Psoas muscle (tissue), 8 donors: ENCODE measurements at places on chromosomes 13 and 19. TPM values are rescaled to one million over a fixed set of nuclear protein-coding genes. Genes with fewer than 3 reads are reported as not detected.

MUC16 gene
- not detected for total RNA-seq

DIRAS1 gene
- total RNA-seq: 1.8 TPM

CGB3 gene
- total RNA-seq: not detected

DNA sequence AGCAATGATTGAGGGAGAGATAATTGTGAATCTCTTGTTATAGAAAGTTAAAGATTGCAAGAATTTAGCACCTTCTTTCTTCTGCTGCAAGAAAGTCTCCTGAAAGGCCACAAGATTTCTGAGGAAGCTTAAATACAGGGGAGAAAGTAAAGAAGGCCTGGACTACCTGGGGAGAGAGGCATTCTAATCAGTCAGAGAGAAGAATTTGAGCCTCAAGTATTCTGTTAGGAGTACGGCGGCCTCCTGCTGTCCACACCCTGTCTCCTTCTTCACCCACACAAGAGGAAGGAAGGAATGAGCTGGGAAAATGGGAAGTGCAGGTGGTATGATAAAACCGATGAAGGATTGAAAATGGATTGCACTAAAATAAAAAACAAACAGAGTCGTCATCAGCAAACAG, 474.7 kb downstream of the DIAPH3 start:
- no peaks in the 10 kb centered on the region for H3K27me3 ChIP-seq
- no peak for DNase-seq
- H3K27ac ChIP-seq: no peak overlapping the region
- no peaks in the 10 kb centered on the region for H3K4me1 ChIP-seq
- no peak overlapping the region for H3K4me3 ChIP-seq
- no peaks in the 10 kb centered on the region for H3K36me3 ChIP-seq

DNA sequence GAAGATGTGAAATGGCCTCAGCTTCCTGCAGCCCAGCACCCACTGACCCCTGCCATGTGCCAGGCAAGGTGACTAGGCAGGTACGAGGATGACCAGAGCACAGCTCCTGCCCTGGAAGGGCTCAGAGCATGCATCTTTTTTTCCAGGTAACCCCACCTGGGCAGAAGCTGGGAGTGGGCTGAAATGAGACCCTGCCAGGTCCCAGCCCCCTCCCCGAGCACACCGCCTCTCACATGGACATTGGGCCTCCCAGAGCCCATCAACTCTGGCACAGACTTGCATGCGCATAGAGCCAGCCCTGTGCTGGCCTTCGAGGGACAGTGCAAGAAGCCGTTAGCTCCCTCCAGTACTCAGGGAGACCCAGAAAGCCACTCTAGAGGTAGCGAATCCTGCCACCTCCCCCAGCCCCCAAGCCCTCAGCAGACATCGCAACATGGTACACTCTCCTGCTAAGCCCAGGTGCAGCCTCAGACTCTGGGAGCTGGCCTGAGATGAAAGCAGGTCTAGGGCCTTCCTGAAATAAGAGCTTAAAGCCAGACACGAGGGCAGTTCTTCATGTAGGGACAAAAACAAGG, 8.9 kb upstream of the VSTM2B start:
- no peaks in the 10 kb centered on the region for H3K4me1 ChIP-seq
- H3K4me3 ChIP-seq: no peak overlapping the region
- no peak overlapping the region for H3K27ac ChIP-seq
- no peak for DNase-seq
- H3K36me3 ChIP-seq: no peaks in the 10 kb centered on the region
- H3K27me3 ChIP-seq: peaks cover 2% of the 10 kb centered on the region

DNA sequence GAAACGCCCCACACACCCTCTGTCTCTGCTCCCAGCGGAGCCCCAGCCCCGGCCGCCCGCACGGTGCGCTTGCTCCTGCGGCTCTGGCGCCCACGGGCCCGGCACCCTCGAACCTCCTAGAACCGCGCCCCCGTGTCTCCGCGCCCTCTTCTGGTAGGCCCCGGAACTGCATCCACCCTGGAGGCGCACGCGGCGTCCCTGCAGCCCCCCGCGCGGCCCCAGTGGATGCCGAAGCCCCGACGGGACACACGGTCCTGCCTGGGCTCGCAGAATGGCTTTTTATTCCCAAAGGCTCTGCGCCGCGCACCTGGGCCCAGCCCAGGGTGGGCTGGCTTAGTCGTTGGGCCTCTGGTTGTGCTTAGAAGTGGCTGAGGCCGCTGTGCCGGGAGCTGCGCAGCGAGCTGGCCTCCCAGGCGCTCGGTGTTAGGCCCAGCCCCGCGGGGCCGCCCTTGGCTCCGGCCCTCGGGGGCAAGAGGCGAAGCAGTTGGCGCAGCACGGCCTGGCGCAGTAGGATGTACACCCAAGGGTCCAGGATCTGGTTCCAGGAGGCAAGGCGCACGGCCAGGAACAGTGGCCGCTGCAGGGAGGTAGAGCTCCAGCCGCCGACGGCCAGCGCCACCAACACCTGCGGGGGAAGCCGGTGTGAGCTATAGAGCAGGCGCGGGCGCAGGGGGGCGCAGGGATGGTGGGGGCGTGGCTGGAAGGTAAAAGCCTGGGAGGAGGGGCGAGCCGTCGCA, 2.8 kb downstream of the PTGER1 start:
- no peaks in the 10 kb centered on the region for H3K27me3 ChIP-seq
- H3K4me1 ChIP-seq: peaks cover 8% of the 10 kb centered on the region
- no peak overlapping the region for H3K27ac ChIP-seq
- H3K4me3 ChIP-seq: peak overlapping the region; percentile 33
- H3K36me3 ChIP-seq: peaks cover under 1% of the 10 kb centered on the region
- DNase-seq: peak; percentile 84

- no peaks in the 10 kb centered on the region for H3K27me3 ChIP-seq
- no peak overlapping the region for H3K27ac ChIP-seq
- H3K36me3 ChIP-seq: no peaks in the 10 kb centered on the region
These were observed 39.6 kb downstream of the LHFPL6 start for GRCh38 chr13:39563470-39563735.

- H3K4me1 ChIP-seq: no peaks in the 10 kb centered on the region
- no peak overlapping the region for H3K4me3 ChIP-seq
- no peaks in the 10 kb centered on the region for H3K27me3 ChIP-seq
- H3K27ac ChIP-seq: no peak overlapping the region
- DNase-seq: no peak
These were observed 306.8 kb downstream of the RFC3 start for GRCh38 chr13:34124666-34125306.

- H3K4me1 ChIP-seq: no peaks in the 10 kb centered on the region
- H3K36me3 ChIP-seq: no peaks in the 10 kb centered on the region
- H3K27ac ChIP-seq: no peak overlapping the region
- H3K27me3 ChIP-seq: no peaks in the 10 kb centered on the region
- H3K4me3 ChIP-seq: no peak overlapping the region
These were observed 48.7 kb upstream of the ZNF835 start for GRCh38 chr19:56720281-56720680.

- no peak for DNase-seq
- H3K4me1 ChIP-seq: no peaks in the 10 kb centered on the region
- no peaks in the 10 kb centered on the region for H3K27me3 ChIP-seq
- no peak overlapping the region for H3K4me3 ChIP-seq
These were observed 38.0 kb downstream of the PHF11 start for GRCh38 chr13:49533591-49534269.

DNA sequence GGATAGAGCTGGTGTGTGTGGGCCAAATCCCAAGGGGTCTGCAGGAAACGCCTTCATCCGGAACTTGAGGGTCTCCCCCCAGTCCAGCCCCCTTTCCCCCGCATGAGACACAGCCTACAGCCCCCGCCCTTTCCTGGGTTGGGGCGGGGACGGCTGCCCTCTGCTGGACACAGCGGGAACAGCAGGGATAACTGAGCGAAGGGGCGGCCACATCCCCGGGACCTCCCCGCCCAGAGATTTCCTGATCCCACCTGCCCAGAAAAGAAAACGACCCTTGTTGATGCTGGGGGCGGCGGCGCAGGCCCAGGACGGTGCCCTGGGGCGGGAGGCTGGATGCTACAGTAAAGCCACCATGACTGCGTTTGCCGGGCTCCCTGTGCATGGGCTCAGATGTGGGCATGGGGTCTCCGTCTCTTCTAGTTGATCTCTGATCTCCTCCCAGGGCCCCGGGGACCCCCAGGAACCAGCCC, 14.2 kb downstream of the ONECUT3 start:
- DNase-seq: no peak
- H3K27me3 ChIP-seq: peaks cover 94% of the 10 kb centered on the region
- no peaks in the 10 kb centered on the region for H3K36me3 ChIP-seq
- no peaks in the 10 kb centered on the region for H3K4me1 ChIP-seq
- H3K4me3 ChIP-seq: no peak overlapping the region
- H3K27ac ChIP-seq: no peak overlapping the region

DNA sequence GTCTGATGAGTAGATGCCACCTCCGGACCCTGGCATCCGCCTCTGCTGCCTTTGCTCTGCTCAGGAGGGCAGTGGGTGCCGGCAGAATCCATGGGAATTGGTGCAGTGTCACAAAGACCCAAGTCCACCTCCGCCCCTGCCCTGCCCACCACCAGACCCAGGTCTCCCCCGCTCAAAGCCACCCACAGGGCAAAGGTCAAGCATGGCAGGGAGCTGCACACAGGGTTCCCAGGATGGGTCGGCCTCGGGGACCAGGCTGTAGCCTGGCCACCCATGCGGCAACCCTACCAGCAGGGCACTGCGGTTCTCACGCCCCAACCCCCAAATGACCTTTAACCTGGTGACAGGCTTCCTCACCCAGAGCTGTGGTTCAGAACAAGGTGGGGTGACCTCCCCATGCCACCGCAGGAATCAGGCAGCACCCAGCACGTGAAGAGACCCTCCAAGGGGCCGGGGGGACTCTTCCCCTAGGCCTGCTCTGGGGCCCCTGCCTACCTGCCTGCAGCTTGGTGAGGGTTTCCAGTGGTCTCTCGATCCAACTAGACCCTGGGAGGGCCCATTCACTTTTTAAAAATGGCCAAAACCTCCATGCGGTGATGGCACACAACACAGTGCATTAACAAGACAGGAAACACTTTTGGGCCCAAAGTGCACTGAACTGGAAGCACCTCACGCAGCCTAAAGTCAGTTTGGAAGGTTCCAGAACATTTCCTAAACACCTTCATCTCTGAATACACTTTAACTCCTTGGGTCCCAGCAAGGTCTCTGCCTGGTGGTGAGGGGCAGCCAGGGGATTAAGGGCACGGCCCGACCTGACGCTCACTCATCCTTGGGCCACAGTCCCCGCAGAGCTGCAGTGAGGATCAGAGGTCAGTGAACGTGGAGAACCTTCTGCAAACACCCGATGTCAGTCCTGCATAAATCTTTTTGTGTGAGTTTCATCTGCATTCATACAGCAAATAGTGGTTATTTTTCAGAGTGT, 11.0 kb downstream of the GAS6 start:
- H3K4me1 ChIP-seq: peaks cover 74% of the 10 kb centered on the region
- H3K27ac ChIP-seq: peak overlapping the region; percentile 10
- H3K36me3 ChIP-seq: peaks cover 14% of the 10 kb centered on the region

DNA sequence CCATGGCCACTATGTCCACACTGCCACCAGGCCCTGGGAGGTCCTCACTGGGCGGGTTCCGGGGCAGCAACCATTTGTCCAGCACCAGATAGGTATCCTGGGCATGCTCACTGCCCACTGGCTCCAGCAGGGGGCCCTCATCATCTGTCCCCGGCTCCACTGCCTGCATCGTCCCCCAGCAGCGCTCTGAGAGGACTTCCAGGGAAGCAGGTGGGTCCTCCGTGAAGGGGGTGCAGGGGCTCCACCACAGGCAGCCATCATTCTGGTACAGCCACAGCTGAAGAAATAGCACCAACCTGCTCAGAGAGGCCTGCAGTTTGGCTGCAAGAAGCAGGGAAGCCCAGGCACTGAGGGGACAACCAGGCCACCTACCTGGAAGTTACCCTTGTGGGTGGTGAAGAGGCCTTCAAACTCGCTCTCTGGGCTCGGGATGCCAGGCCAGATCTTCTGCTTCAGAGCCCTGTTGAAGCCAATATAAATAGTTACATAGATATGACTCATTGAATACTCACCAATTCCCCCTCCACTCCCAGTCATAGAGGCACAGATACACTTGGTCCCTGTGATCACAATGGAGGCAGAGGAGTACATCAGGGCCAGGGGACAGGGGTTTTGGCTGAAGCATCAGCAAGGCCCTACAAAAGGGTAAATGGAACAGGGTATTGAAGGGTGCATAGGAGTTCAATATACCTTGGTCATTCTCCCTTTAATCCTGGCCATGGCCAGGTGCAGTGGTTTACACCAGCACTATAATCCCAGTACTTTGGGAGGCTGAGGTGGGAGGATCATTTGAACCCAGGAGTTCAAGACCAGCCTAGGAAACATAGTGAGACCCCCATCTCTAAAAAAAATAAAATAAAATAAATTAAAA, 4.1 kb downstream of the SWSAP1 start:
- no peak overlapping the region for H3K27ac ChIP-seq
- no peak for DNase-seq
- no peak overlapping the region for H3K4me3 ChIP-seq
- no peaks in the 10 kb centered on the region for H3K36me3 ChIP-seq
- H3K27me3 ChIP-seq: no peaks in the 10 kb centered on the region
- peaks cover 53% of the 10 kb centered on the region for H3K4me1 ChIP-seq

DNA sequence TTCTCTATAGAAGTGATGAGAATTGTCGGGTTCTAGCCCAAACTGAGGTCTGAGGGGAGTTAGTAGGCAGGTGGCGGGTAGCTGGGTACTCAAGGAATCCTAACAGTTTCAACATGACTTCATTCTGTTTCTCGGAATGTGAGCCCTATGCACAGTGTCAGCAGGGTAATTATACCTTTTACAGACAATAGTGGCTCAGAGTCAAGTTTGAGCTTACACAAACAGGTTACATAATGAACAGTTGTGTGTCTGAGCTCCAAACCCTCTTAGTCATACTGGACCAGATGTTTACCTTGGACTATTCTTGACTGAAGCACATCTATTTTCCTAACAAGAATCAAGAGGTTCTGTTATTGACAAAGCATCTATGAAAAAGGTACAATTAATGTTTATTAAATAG, 1066.7 kb upstream of the PCDH20 start:
- H3K36me3 ChIP-seq: no peaks in the 10 kb centered on the region
- no peaks in the 10 kb centered on the region for H3K4me1 ChIP-seq

GRCh38 chr19:7619671-7620441, 9.5 kb downstream of the XAB2 start:
- peak; percentile 48 for DNase-seq
- H3K4me3 ChIP-seq: no peak overlapping the region
- H3K27me3 ChIP-seq: no peaks in the 10 kb centered on the region
- H3K36me3 ChIP-seq: peaks cover 66% of the 10 kb centered on the region

DNA sequence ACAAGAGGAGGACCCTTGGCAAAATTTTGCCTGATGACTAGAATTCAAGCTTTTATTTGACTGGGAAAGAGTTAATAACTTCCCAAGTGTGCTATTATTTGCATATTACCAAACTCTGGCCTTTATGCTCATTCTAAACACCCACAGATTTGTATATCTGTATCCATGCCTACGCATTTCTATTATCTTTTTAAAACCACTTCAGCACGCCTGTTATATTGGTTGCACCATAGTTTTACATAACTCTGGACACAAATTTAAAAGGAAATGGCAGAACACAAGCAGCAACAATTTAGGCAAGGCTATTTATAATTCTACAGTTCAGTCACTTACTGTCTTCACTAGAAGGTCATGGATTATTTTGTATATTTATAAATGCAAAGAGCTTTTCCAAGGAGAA, 3.7 kb upstream of the RASL11A start:
- no peak for DNase-seq
- H3K27me3 ChIP-seq: no peaks in the 10 kb centered on the region
- no peak overlapping the region for H3K27ac ChIP-seq
- H3K36me3 ChIP-seq: peaks cover 9% of the 10 kb centered on the region
- no peak overlapping the region for H3K4me3 ChIP-seq
